ENCODE measurements at places on chromosomes 13 and 19. TPM values are rescaled to one million over a fixed set of nuclear protein-coding genes. Genes with fewer than 3 reads are reported as not detected.
A peak's percentile ranks its signal among the peaks of the same experiment; 100 is the strongest.

DNA sequence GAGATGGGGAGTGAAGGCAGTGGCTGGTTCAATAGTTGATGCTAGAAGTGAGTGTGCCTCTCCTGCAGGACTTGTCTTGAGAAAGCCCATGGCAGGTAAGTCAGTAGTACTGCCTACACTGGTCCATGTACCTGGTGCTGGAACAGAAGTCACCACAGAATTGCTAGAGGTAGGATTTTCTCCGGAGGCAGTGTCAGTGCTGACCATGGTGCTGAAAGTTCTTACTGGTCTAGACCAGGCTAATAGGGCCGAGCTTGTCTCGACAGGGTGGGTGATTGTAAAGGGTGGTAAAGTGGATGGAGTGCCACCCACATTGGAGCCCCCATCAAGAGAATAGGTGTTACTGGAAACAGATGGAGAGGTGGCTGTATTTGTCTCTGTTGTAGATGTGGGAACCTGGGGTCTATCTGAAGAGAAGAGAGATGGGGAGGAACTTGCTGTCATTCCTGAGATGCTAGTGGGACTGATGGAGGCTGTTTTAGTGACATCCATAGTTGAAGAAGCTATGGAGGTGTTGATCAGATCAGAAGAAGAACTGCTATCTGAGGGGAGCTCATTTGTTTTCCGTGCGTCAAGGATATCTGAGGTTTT lies 36.6 kb downstream of the MUC16 start:
- DNase-seq = peak; percentile 32

The MUC16 gene
- total RNA-seq = not detected

The CACTIN gene
- 49.2 TPM for total RNA-seq

The ZNF146 gene
- total RNA-seq = 92.4 TPM

The PTH2 gene
- 0.60 TPM for total RNA-seq

DNA sequence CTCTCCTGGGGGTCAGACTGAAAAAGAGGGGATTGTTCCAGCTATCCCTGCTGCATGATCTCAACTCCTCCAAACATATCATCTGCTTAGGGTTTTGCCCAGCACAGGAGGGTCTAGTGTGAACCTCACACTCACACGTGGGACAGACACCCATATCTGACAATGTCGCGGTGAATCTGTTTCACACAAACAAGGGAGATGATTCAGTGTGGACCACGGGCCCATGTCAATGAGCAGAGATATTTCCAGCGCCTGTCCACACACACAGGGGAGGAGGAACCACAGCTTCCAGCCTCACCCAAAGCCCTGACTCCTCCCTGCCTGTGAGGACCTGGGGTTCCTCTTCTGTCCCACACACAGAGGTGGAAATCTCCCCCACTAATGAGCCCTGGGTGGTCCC lies 29.6 kb upstream of the KIR3DL3 start:
- DNase-seq = no peak

DNA sequence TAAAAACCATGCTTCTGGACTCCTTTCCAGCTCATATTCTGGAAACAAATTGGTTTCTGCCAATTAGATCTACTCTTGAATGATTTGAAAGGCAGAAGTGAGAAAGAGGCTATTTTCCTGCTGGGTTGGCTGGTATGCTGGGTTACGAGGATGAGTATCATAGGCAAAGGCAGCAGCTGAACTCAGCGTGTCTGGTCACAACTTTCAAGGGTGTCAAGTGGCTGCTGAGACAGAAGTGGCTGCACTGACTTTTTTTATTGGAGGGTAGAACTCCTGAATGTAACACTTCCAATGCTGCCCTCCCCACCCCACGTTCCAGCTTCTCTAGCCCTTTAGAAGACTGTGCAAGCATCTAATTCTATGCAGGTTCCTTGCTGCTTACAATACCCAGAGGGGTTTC lies 8.3 kb upstream of the DZIP1 start:
- DNase-seq = no peak

- DNase-seq = no peak
These were observed 617.2 kb upstream of the GPC6 start for GRCh38 chr13:92609376-92609775.

The ZNF728 gene
- total RNA-seq = 0.67 TPM

DNA sequence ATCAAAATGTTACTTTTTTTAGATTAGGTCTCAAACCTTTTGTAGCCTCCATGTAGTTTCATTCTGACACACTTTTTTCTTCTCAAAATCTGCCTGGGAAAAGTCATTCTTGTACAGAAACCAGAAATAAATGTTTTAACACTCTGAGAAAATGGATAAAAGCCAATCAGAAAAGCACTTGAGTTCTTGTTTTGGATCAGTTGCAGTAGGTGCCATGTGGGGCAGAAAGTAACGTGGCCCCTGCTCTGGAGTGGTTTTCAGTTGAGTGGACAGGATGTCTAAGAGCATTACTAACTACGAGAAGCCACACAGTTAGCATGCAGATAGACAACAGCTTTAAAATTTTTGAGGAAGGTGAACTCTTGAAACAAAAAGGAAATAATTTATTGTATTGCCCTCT lies 19.1 kb downstream of the GPR183 start:
- DNase-seq = no peak

DNA sequence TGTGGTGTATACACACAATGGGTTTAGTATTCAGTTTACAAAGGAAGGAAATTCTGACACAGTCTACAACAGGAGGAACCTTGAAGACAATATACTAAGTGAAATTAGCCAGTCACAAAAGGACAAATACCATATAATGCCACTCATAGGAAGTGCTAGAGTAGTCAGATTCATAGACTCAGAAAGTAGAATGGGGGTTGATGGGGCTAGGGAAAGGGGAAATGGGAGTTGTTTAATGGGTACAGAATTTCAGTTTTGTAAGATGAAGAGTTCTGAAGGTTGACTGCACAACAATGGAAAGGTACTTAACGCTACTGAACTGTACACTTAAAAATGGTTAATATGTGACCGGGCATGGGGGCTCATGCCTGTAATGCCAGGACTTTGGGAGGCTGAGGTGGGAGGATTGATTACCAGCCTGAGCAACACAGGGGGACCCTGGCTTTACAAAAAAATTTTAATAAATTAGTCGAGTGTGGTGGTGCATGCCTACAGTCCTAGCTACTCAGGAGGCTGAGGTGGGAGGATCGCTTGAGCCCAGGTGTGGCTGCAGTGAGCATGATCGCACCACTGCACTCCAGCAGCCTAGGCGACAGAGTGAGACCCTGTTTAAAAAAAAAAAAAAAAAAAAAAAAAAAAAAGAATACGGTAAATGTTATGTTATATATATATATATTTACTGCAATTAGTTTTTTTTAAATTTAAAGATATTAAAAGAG lies 45.0 kb downstream of the SLC15A1 start:
- DNase-seq = no peak

DNA sequence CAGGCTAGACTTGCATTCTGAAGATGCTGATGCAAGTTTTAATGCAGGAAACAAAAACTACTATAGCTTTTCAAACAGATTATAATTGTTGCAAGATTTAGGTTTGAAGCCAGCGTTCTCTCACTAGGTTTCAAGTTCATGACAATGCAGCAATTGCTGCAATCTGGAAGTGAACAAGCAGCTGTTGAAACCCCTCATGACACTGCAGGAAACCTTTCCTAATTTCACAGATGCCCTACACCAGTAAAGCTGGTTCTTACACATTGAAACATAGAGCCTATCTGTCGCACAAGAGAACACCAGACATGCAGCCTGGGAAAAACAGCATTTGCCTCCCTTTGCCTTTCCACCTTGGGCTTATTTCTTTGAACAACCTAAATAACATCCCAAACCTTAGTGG lies 1737.2 kb upstream of the MIR17HG start:
- no peak for DNase-seq

DNA sequence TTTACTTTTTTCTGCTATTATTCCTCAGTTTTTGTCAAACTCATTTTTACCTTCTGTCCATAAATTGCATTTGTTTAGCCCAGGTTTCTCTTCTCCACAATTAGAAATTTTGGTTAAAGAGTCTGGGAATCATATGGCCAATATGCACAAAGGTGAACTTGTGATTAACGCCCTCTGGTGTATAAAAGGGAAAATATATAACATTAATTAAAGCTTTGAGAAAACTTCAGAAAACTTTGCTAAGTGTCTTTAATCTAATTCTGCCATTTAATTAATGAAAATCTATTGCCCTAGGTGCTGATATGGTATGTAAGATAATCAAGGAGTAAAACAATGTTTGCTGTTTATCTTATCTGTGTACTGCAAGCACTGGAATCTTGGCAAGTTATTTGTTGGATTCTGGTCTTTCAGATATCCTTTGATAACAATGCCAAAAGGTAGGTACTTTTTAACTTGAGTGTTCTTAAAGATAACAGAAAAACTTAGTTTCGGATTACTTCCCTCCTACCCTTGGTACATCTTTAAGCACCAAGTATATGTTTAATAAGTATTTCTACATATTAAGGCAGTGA lies 402.6 kb downstream of the SUCLA2 start:
- no peak for DNase-seq

The ZC3H4 gene
- total RNA-seq = 59.5 TPM

DNA sequence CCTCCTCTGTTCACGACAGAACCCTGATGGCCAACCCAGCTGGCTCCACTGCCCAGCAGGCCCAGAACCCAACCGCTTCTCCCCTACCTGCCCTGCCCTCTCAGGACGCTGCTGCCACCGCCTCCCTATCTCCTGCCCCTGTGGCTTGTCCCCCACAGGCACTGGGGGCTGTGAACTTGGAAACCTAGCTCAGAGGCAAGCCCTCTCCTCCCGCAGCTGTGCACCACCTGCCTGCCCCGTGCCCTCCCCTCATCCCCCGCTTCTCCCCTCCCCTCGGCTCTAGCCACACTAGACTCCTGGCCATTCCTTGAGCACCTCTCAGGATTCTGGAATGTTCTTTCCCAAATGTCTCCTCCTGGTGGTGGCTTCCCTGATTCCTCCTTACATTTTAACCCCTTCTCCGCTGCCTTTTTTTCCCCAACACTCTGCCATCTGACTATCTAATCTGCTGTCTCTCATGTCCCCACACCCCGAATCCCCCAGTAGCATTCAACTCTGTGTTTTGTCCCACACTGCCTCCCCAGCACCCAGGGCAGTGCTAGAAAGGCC lies 6.7 kb downstream of the NANOS3 start:
- DNase-seq = no peak

The FCER2 gene
- 0.38 TPM for total RNA-seq

The PRX gene
- 2.9 TPM for total RNA-seq

The SIGLEC12 gene
- 0.69 TPM for total RNA-seq

The ZNF296 gene
- total RNA-seq = 8.8 TPM

The OR7C1 gene
- total RNA-seq = 0.16 TPM

- DNase-seq = no peak
These were observed 34.0 kb upstream of the SPRY2 start for GRCh38 chr13:80374901-80375300.
